GF-D8 (cell line): ENCODE measurements at places on chromosomes 7 and 10.

GRCh38 chr7:34337163-34337562, 320.9 kb upstream of the NPSR1 start:
- DNase-seq: no peak

DNA sequence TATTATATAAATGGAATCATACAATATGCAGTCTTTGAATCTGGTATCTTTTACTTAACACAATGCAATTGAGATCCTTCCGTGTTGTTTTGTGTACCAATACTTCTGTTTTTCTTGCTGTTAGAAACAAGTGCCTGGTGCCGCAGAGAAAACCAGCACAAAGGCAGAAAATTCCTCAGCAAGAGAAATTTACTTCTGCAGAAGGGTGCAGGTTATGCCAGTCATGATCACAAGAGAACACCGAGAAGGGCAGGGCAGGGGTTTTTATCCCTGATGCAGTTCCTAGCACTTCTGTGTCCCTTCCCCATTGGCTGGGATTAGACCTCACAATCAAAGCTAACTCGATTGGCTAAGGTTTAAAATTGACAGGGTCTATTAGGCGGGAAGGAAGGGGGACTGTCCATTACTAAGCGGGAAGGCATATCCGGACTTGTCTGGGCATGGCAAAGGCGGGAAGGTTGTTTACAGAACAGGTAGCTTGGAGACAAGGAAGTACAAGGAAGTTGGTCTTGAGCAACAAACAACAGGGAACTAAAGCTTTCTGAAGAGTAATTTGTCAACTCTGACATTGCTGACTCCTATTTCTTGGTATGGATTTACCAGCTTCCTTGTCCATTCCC, 2.4 kb upstream of the ZNF33B start:
- DNase-seq: no peak

DNA sequence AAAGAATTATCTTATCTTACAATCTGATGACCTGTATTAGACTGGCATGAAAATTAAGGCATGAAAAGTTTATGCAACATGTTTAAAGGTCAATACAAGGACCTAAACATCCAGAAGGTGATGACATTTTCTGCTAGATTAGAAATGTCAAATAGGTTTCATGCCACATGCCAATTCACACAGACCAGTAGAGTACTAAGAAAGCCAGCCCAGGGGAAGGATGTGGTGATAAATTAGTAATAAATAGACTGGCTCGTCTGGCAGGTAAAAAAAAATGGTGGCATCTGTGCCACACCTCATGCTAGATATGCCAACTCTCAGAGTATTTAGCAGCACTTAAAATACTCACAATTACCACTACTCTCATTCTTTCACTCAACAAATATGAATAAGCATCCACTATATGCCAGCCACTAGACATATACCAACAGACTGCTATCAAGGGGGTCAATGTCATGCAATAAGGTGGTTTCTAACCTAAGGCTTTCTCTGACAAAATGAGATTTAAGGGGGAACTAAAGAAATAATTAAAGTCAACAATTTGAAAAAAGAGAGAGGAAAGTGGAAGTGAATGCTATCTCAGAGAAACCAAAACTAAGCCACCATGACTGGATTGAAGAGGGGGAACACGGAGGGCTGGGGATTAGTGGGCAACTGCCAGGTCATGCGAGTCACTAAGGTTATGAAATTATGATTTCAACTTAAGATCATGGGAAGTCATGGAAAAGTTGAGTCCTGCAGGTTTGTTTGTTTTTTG, 83.5 kb downstream of the SGMS1 start:
- no peak for DNase-seq

DNA sequence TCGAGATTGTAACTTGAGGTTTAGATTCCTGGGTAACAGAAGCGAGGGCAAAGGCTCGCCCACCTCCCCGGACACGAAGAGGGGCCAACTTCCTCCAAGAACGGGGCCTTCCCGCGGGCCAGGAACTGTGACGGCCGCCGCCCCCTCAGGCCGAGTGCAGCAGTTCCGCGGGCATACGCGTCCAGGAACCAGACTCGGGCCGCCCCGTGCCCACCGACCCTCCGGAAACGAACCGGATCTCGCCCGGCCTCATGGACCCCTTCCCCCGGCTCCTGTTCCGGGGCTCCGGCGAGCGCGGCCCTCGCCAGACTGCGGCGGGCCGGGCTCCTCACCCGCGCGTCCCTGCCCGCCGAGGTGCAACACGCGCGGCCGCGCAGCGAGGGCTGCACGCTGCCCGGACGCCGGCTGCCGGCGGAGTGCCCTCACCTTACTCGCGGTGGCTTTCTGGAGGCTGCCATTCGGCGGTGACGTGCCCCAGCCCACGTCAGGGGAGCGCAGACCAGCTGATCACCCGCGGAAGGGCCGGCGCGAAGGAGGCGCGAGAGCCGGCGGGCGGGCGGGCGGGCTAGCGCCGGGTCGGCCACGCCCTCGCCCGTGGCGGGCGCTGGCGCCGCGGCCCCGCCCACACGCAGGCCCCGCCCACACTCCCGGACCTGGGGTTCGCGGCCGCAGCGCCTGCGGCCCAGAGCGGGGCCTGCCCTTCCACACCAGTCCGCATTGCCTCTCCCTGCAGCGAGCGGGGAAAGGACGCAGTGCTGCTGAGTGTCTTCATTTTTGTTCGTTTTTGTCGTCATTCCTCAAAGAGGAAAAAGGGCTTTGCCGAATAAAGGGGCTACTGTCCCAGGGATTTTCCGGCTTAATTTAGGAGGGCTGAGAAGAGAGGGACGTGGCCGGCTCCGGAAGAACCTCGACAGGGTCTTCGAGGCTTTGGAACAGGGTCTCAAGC, at the start of gene XPNPEP1:
XPNPEP1 (minus strand) TSS at position 536 of the 946 bp plus-strand sequence; CDS start at position 458, 78 bp downstream.
- peak; percentile 48 for DNase-seq

- DNase-seq: peak; percentile 40
These were observed 73.4 kb upstream of the ZNF722 start for GRCh38 chr7:63925262-63925625.
